Cardiac muscle cell (in vitro differentiated cells and primary cell): ENCODE measurements at places on chromosomes 7 and 10.

GRCh38 chr7:114217026-114217806, 197.4 kb upstream of the FOXP2 start:
- DNase-seq, result no peak

GRCh38 chr7:94003446-94004023, 620 bp downstream of the BET1 start:
- DNase-seq, result peak; percentile 30

DNA sequence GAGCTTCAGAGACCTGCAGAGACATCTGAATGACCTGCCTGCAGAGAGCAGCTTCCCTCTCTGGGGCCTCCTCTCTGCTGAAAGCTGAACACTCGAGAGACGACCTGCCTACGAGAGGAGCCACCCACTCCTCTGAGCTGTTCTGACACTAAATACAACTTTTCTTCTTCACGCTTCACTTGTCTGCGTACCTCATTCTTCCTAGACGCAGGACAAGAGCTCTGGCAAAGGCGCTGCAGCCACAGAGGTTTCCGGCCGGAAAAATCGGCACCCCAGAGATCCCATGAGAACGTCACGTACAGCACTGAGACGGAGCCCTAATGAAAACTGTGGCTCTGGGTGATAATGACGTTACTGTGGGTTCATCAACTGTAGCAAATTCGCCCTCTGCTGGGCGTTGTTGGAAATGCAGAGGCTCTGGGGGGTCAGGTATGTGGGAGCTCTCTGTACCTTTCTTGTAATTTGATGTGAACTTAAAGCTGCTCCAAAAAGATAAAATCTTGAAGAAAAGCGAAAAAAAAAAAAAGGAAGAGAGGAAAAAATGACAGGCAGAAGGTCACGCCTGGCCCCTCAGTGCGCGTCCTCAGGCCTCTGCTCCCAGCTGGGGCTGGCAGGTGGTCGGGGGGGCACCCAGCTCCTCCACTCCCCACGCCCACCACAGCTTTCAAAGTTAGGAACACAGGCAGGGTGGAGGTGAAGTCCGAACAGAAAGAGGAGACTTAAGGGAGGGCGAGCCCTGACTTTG, 120.7 kb downstream of the DYNC2I1 start:
- peak; percentile 84 for DNase-seq

- DNase-seq, result no peak
Observed at GRCh38 chr7:113504142-113504541, 385.8 kb upstream of the SMIM30 start.

DNA sequence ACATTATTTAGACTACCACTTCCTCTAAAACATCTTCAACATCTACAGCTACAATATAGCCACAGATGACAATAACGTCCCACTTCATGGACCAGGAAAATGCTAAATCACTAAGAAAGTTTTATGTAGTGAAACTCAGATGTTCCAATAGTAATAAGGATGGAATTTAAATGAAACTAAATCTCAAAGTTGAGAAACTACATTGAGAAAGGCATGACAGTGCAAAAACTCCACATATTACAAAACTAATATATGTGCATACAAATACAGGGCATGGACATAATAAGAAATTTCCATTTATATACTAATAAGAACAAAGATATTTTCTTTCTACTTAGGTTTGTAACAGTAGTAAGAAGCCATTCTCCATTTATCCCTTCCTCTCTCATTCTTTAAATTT, 31.1 kb downstream of the POT1 start:
- DNase-seq, result no peak

GRCh38 chr7:84218681-84219080, 24.1 kb upstream of the SEMA3A start:
- peak; percentile 77 for DNase-seq
